ENCODE measurements at places on chromosomes 12 and 14. TPM values are rescaled to one million over a fixed set of nuclear protein-coding genes. Genes with fewer than 3 reads are reported as not detected.

KRT6C gene
- 0.71 TPM for total RNA-seq

CD163 gene
- total RNA-seq: 0.67 TPM

OR4K13 gene
- 0.24 TPM for total RNA-seq

PELI2 gene
- total RNA-seq: 9.0 TPM

NPAS3 gene
- not detected for total RNA-seq

ATXN2 gene
- 94.4 TPM for total RNA-seq

ZBTB39 gene
- total RNA-seq: 4.1 TPM

KERA gene
- not detected for total RNA-seq

SLC5A8 gene
- total RNA-seq: not detected

GALNT16 gene
- 2.5 TPM for total RNA-seq

GNB3 gene
- total RNA-seq: 1.1 TPM

CAMKK2 gene
- 20.5 TPM for total RNA-seq

SPIC gene
- 0.66 TPM for total RNA-seq

ATG2B gene
- 16.9 TPM for total RNA-seq

OXA1L gene
- 69.1 TPM for total RNA-seq

WIF1 gene
- not detected for total RNA-seq

TIGAR gene
- total RNA-seq: 5.5 TPM

CRIP1 gene
- 6.5 TPM for total RNA-seq

RGS6 gene
- total RNA-seq: 1.5 TPM
